Stimulated activated naive CD8-positive, alpha-beta T cell treated with anti-CD3 and anti-CD28 coated beads, Interleukin-15, Interleukin-2, amounts not matched to agents 100 U/mL and 50 U/mL, for 24 hours (primary cell): ENCODE measurements at places on chromosomes 2 and 18.
A peak's percentile ranks its signal among the peaks of the same experiment; 100 is the strongest.

GRCh38 chr2:68341583-68341982 lies 21.8 kb upstream of the CNRIP1 start:
- DNase-seq = no peak

- DNase-seq = no peak
Measured at GRCh38 chr2:160667811-160668210, 174.2 kb upstream of the RBMS1 start.

GRCh38 chr2:18319987-18320386 lies 240.5 kb downstream of the RDH14 start:
- DNase-seq = no peak

- no peak for DNase-seq
Measured at GRCh38 chr2:120851116-120851773, 115.6 kb downstream of the GLI2 start.

- DNase-seq = no peak
Measured at GRCh38 chr18:27412556-27412955, 227.4 kb upstream of the CHST9 start.

DNA sequence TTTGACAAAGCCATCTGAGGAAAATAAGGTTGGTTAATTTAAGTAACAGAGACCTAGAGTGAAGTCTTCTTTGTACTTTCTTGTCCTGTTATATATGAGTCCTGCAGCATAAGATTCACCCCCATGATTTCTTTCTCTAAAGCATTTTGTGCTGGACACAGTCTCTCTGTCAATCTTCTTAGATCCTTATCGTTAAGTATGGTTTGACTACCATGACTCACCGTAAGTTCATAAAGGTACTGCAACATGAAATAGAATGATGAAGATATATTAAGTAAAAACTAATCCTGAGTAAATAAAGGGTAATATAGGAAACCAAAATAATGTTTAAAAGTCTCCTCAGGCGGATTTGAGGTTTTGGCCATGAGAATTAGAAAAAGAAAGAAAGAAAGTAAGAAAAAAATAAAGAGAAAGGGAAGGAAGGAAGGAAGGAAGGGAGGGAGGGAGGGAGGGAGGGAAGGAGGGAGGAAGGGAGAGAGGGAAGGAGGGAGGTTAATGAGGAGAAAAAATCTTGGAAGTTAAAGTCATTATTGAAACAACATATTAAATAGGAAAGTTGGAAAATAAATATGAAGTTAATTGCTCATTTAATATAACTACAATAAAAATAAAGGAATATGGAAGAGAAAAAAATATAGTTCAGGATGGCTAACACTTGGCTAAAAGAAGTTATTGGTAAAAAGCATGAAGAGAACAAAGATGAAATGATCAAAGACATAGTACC lies 980.3 kb upstream of the CDH2 start:
- no peak for DNase-seq

- no peak for DNase-seq
Measured at GRCh38 chr2:61055557-61055956, 10.1 kb upstream of the SANBR start.

GRCh38 chr18:70366174-70366573 lies 77.3 kb downstream of the SOCS6 start:
- DNase-seq = no peak

DNA sequence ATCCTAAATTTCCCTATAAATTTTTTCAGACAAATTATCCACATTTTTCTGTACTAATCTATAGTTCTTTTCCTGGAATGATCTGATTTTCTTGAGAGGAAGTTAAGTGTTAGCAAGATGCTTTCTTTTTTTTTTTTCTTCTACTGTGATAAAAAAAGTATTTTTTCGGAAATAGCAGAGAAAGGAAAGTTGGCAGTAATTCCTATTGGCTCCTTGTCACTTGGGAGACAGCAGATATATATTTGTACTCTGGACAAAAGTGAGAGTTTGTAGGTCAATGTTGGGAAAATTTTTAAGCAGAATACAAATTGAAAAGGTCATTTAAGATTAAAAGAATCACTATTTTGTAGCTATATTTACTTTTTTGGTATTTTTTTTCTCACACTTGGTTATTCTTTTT lies 635.7 kb upstream of the NRXN1 start:
- DNase-seq = no peak

- no peak for DNase-seq
Measured at GRCh38 chr2:21467280-21467818, 343.6 kb downstream of the TDRD15 start.

DNA sequence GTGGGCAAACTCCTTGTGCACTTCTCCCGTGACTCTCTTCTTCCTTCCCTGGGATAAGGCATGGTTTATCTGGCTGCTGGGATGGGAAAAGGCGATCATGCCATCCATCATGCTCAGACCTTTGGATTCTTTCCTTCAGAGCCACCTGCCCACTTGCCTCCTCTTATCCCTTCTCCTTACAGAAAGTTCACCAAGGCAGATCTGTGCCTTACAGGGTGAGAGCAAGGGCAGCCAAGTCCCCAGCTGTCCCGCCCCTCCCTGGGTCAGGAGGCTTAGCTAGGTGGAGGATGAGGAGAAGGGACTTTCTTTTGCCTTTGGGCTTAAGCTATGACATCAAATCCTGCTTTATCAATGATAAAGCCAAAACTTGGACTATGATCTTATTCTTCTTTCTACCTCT lies 47.6 kb downstream of the KCNE4 start:
- no peak for DNase-seq

- no peak for DNase-seq
Measured at GRCh38 chr2:183868153-183868552, 730.2 kb upstream of the ZNF804A start.

DNA sequence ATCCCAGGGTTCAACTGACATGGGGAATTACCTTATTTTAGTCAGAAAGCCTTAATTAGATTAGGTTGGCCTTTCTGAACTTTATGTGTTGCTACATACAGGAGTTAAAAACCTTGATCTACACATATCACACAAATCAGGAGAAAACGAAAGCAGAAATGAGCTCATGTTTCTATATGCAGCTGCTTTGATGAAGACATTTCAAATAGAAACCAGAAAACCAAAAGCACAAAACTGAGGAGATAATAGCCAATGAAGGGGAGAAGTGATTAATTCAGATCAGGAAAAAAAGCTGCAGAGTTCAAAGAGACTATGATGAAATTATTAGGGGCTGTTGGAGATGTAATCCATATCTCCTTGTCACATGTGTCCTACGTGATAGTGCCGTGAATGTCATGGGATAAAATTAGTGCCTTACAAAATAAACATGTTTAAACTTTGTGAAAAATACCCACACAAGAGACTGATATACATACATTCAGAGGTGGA lies 255.0 kb downstream of the CAMKMT start:
- DNase-seq = no peak

DNA sequence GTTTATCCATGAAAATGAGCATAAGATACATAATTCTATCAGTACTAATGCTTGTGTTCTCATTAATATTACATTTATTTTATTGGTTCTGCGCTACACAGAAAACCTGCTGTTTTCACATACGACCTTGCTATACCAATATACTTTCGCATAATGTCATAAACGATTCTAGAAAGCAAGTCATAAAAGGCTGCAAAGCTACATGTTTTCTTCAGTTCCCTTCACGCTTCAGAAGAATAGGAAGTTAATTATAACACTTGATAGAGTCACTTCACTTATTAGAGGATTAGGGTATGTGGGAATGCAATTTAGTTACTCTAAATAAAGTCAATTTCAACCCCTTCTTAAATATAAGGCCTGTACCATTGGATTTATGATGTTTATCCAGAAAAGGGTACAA lies 29.0 kb downstream of the PSME4 start:
- DNase-seq = no peak

DNA sequence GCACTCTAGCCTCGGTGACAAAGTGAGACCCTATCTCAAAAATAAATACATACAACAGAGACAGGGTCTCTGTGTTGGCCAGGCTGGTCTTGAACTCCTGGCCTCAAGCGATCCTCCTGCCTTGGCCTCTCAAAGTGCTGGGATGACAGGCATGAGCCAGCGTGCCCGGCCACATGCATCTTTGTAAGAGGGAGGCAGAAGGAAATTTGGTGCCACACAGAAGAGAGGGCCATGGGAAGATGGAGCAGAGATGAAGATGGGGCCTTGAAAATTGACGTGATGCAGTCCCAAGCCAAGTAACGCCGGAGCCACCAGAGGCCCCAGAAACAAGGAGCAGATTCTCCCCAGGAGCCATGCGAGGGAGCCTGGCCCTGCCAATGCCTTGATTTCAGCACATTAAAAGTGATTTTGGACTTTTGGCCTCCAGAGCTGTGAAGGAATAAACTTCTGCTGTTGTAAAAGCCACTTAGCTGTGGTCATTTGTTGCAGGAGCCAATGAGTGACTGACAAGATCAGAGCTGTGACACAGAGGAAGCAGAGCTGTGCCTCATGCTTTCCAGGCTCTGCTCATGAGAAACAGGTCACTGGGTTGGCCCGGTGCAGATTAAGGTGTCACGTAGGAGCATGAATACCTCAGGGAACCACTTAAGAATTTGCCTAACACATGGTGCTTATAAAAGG lies 2.7 kb upstream of the SLC66A2 start:
- DNase-seq = no peak

- DNase-seq = no peak
Measured at GRCh38 chr18:28248653-28249052, 71.7 kb upstream of the CDH2 start.

DNA sequence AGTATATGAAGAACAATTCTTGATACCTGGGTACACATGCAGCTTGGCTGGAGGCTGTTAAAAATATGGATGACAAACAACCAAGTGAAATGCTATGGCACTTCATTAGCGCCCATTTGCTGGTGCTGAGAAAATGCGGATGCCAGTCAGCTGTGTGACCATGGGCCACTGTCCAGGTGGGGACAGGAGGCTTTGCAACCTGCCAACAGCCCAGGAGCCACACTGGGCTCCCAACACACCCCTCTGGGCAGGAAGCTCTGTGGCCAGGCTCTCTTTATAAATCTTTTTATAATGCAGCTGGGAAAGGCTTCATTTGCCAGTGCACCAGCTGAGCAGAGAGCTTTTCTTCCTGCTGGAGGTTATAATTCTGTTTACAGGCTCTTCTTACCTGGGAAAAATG lies 19.9 kb downstream of the RNF144A start:
- no peak for DNase-seq

DNA sequence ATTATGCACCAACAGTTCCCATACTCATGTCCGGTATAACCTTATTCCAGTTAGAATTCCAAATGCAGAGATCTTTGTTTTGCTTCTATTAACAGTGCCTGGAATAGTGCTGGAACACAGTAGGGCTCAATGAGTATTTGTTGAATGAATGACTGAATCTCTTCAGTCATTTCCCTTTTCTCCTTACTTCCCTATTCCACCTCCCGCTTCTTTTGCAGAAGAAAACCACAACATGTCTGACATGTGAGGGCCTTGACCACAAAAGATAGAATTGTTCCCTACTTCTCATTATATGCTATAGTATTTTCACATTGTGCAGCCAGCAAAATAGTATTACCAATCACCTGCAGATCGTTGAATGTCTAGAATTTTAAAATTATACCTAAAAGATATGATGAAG lies 19.5 kb upstream of the HNRNPLL start:
- no peak for DNase-seq

- DNase-seq = no peak
Measured at GRCh38 chr2:207720517-207721187, 9.2 kb downstream of the CCNYL1 start.

- no peak for DNase-seq
Measured at GRCh38 chr2:60794271-60794863, 38.3 kb downstream of the PAPOLG start.

- peak; percentile 54 for DNase-seq
Measured at GRCh38 chr18:13266218-13267100, 47.9 kb downstream of the LDLRAD4 start.

GRCh38 chr2:47043891-47044239 lies 111.2 kb downstream of the STPG4 start:
- DNase-seq = no peak

DNA sequence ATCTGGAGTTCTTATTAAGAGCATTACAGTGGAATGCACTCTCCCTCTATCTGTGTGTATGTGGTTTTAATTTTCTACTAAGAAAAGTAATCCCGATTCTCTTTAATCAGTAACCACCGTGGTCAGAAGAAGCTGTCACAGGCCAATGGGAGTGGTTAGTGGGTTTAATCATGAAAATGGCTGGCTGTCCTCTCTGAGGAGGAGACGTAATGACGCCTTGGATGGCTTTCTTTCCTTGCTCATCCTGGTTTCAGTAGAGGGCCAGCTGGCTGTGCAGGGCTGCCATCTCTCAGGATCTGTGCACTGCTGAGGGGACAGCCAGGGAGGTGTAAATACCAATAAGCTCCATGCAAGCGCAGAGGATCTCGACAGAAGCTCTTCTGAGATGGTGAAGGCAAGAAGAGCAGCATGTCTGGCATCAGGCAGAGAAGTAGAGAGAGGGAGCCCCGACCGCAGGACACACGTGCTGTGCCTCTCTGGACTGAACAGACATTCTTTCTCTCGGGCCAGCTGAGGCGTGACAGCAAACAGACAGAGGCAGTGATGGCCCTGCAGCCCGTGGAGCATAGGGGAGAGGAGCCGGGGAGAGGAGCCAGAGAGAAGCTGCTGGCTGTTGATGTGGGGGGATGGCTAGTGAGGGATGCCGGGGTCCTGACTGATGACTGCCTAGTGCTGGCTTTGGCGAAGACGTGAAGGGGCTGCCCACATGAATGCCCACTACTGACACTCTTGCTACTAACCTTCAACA lies 65.1 kb upstream of the DAPL1 start:
- no peak for DNase-seq

DNA sequence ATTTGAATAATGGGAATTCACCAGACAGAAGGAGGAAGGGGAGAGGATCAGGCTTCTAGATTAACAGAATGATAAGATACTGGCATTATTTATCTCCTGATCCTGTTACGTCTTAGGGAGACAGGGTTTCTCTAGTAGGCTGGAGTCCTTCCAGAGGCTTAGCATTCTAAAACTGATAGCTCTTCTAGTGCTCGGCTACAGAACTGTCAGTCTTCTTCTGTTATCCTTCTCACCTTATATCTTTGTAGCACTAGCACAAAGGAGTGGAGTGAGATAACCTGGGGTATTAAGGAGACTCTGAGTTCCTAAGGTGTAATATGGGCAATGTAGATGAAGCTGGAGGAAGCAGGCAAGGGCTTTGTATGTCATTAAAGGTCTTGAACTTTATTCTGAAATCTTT lies 52.1 kb downstream of the PIKFYVE start:
- no peak for DNase-seq

- DNase-seq = no peak
Measured at GRCh38 chr2:3574155-3574554, 905 bp upstream of the RPS7 start.

DNA sequence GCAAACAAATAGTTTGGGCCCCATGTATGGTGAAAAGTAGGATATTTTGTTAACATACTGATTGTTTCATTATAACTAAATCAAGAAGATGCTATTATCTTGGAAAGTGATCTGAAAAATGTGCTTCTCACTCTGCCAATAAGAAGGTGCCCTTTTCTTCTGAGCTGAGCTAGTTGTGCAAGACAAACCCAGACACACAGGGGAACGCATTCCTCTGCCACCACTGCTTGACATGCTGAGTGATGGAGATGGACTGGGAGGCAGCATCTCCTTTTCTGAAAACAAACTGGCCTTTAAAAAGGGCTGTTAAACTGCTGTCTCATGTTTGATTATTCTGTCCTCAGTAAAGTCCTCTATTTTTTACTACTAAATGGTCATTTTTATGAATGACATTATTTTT lies 1989.9 kb upstream of the CELF4 start:
- DNase-seq = no peak
